Stimulated activated CD8-positive, alpha-beta memory T cell treated with anti-CD3 and anti-CD28 coated beads, Interleukin-7, amount 100 ng/mL, for 24 hours (primary cell): ENCODE measurements at places on chromosomes 2 and 18.

DNA sequence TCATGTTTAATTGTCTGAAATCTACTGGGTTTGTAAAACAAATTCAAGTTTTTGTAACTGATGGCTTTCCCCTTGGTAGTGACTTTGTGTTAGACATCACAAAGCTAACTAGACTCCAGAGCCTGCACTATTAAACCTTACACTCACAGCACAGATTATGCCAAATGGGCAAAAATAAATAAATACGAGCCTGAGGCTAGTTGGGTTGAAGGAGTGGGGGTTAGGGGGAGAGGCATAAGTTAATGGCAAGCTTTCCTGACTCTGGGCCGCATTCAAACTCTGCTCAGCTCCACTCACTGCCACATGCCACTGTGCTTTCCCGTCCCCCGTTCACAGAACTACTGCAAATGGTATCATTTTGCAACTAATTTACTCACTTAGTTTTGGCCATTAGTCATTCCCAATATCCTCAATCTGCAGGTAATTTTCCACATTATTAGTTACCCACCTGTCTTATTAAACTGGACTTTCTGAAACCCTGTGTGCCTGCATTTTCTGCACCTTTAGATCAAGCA lies 1079.9 kb upstream of the PIK3C3 start:
- DNase-seq, result no peak

DNA sequence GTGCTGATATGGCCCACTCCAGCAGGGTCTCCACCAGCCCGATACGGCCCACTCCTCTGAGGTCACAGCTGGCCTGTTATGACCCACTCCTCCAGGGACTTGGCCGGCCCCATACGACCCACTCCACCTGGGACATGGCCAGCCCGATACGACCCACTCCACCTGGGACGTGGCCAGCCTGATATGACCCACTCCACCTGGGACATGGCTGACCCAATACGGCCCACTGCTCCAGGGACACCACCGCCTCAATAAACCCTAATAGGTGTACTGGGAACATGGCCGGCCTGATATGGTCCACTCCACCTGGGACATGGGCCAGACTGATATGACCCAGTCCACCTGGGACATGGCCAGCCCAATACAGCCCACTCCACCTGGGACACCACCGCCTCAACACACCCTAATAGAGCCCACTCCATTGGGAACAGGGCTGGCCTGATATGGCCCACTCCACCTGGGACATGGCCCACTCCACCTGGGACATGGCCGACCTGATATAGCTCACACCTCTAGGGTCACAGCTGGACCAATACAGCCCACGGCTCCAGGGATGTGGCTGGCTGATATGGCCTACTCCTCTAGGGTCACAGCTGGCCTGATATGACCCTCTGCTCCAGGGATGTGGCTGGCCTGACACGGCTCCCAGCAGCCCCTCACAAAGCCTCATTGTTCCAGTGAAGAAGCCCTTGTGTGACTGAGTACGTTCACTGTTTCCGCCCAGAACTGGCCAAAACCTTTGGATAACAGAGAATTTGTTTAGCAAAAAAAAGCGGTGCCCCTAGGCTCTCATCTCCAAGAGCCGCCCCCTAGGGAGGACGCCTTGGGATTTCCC lies 245.6 kb downstream of the HDAC4 start:
- no peak for DNase-seq

GRCh38 chr2:129201696-129202095 lies 777.8 kb upstream of the RAB6C start:
- DNase-seq, result no peak

DNA sequence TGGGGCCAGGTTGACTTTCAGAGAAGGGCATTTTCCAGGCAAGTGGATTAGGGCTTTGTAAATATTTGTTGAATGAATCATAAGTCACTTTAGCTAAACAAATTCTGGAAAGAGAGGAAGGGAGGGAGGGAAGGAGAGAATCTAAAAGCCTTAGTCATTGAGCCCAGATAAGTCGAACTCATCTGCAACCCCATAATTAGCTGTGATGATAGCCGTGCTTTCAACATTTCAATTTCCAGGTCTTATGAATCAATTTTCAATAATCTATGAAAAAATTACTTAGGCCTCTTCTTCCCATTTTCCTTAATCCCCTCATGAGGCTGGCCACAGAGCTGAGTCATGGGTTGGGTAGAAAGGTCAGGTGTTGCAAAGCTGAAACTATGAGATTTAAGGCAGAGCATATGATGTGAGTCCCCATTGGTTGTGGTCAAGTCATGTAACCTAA lies 111.9 kb upstream of the MAPRE2 start:
- DNase-seq, result no peak

GRCh38 chr2:188383158-188383557 lies 91.5 kb downstream of the GULP1 start:
- no peak for DNase-seq

- DNase-seq, result no peak
Observed at GRCh38 chr2:127208313-127208712, 11.8 kb downstream of the CYP27C1 start.

- DNase-seq, result no peak
Observed at GRCh38 chr2:1993711-1994682, 249.7 kb upstream of the PXDN start.

DNA sequence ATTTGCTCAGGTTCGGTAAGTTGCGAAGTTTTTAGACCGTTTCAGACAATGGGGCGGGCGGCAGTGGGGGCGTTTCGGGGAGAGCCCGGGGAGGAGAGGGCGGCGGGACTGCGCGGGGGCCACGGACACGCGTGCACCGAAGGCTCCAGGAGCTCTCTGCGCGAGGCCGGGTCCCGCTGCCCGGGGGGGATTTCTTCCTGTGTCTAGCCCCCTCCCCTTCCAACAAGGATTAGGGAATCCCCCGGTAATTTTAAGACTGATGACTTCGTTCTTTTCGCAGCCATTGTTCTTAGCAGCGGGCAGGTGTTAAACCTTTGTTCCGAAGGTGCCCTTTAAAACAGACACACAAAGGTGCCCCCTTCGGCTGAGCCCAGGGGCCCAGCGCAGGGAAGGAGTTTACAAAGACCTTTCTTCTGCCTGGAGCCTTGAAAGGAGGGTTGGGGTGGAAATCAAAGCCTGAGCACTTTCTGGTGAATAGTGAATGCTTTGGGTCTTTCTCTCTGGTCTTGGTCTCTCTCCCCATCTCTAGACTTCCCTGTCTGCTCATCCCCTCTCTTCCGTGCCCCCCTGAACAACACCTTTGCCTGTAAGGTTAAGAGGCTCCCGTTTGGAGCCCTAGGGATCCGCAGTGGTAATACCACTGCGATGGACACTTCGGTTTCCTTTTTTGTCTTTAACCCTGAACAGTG lies 2.1 kb downstream of the TRIB2 start:
- no peak for DNase-seq

DNA sequence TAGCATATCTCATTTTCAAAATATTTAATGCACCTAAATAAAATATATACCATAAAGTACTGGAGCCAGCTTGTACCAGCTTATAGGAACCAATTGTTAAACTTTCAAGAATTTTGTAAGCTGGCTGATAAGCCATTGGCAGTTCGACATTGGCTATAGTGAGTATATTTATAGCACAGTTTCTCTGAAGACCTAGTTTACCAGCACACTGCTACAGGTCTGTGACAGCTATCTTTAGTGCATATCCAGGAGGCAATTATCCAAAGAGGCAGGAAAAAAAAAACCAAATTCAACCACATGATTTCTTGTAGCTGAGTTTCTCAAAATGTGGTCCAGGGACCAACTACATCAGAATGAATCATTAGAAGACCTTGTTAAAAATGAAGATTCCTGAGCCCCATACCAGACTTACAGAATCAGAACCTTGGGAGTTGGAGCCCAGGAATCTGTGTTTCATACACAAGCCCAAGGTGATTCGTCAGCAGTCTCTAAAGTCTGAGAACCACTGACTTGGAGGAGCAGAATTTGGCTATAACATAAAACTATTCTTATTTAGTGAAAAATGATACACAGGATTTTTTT lies 279.0 kb upstream of the NRP2 start:
- DNase-seq, result no peak
